ENCODE measurements at places on chromosomes 4 and X.

- no peak for DNase-seq
These were observed 172.8 kb upstream of the TACR3 start for GRCh38 chr4:103892586-103892985.

DNA sequence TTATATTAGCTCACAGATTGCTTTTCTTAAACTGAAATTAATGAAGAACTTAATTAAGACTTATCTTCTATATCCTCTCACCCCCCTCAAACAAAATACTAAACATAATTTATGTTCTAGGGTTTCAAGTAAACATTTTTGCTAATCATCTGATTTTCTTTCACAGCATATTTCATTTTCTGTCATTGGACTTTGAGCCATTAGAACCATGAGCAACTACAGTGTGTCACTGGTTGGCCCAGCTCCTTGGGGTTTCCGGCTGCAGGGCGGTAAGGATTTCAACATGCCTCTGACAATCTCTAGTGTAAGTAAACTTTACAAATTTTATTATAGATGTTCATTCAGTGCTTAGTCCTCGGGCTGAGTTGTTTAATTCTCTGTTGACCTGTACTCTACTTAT, 3.3 kb downstream of the PDLIM5 start:
- DNase-seq = no peak

- no peak for DNase-seq
These were observed 904 bp downstream of the F11 start for GRCh38 chr4:186266729-186267456.

GRCh38 chrX:137747244-137748043, 181.5 kb downstream of the ZIC3 start:
- no peak for DNase-seq

DNA sequence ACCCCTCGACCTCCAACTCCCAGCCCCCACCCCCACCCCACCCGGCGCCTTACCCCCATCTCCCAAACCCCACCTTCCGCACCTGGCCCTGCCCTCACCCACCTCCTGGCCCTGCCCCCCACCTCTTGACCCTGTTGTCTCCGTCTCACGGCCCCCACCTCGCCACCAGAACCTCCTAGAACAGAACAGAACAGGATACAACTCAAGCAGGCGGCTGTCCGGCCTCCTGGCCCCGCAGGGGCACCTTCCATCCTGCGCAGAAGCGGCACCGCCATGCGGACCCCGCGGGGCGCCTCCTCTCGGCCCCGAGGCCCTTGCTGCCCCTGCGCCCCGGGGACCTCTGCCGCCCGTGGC, 354 bp downstream of the CTAG2 start:
- no peak for DNase-seq

GRCh38 chr4:118265312-118266144, 87.3 kb downstream of the PRSS12 start:
- DNase-seq = no peak

GRCh38 chr4:76055016-76055415, 19.1 kb upstream of the CXCL11 start:
- no peak for DNase-seq

DNA sequence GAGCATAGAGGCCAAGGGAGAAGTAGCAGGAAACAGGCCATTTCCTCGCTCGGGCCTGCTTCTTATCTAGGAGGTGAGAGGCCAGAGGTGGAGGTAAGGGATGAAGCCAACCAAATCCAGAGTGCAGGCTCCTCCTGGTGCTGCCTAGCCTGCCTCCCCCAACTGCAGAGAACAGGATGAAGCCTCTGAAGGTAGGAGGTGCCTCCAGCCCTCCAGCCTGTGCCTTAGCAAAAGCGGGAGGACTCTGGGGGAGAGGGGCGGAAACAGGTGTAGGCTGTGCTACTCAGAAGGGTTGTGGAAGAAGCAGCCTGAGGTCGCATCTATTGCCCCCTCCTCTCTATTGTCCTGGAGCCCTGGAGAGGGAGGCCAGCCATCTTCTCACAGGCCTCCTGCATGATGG, 2.9 kb upstream of the MTM1 start:
- no peak for DNase-seq

DNA sequence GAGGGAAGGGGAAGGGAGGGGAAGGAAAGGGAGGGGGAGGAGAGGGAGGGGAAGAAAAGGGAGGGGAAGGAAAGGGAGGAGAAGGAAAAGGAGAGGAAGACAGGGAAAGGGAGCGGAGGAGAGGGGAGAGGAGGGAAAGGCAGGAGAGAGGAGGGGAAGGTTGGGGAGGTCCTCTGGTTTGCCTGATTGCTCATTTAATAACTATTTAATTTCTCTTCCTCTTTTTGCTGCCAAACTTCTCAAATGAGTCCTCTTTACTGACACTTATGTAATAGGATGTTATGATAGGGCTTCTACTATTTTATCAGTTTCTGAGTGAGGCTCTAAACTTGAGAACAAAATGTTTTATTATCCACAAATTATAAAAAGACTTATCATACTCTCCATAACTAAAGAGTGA, 35.4 kb upstream of the PPA2 start:
- DNase-seq = no peak

GRCh38 chr4:182640932-182641331, 276.3 kb downstream of the DCTD start:
- no peak for DNase-seq

DNA sequence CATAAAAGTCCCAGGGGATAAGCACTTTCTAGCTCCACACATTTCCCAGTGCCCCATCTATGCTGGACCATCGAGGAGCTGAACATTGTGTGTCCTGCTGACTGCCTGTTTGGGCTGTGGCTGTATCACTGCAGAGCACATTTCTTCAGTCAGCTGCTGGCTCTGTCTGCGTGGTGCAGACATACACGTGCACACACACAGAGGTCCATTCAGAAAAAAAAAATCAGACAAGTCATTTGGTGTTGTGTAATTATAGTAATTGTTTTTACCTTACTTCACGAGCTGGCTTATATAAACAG, 1.1 kb upstream of the PDLIM3 start:
- DNase-seq = no peak

DNA sequence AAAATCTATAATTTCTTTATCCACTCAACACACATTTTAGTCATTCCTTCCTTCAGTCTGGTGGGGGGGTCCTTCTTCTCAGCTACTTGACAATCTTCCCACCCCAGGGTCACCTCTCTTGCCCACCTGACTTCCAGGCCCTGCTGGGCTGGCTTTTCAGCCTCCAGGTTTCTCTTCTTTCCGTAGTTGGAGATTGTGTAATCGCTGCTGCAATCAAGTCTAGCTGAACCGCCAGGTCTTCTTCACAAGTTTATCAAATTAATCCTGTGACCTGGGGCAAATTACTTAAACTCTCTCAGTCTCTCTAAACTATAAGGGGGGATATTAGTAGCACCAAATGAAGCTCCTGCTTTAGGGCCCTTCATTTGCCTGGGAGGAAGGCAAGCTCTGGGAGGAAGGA, 102.9 kb upstream of the TNIP3 start:
- DNase-seq = no peak

- DNase-seq = no peak
These were observed 92.0 kb upstream of the CLCN4 start for GRCh38 chrX:10064736-10065135.

GRCh38 chr4:172348426-172348825, 535.2 kb downstream of the GALNTL6 start:
- no peak for DNase-seq
